CD4-positive, alpha-beta T cell treated with Interferon alpha-2 for 1 hour (primary cell): ENCODE measurements at places on chromosomes 11 and 22.

GRCh38 chr11:107561688-107562087, 3.8 kb downstream of the ALKBH8 start:
- DNase-seq: no peak

DNA sequence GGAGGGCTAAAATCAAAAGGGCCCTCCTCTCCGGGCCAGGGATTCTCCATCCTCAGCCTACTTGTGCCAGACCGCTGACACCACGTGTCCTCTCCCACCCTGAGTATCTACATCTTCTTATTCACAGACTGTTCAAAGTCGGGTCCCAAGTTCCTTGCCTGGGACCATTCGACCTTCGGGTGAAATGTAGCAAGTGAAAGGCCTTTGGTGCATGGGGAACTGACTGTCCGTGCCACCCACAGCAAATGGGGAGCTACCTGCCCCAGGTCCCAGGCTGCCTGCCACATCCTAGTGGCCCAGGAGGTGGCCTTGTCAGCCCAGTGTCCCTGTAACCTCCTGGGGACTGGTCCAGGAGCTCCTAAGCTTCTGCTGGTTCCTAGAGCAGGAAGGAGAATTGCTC, 67.3 kb downstream of the RTL6 start:
- no peak for DNase-seq

DNA sequence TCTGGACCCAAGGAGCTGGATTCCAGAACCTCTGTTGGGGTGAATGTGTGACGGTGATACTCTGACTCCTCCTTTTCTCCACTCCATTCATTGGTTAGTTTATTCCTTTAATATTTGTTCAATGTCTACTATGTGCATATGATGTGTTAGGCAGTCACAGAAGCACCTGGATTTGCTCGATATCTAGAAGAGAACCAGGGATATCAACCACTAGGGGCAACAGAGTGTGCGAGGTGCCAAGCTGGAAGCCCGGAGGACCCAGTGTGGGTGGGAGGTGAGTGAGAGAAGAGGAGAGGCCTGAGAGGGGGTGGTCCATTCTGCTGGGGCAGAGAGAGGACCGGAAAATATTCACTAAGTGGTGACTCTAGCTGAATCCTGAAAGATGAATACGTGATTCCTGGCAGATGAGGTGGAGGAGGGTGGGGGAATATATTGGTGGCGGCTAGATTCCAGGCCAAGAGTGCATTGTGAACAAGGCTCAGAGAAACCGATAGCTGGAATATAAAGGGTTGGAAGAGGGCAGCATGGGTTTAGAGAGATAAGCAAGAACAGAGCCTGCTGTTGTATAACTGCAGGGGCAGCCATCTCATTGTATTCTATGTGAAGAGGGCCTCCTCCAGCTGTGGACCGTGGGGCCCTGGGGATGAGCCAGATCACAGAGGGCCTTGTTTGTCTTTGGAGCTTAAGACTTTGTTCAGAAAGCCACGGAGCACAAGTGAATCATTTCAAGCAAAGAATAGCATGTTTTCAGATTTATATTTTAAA, 6.9 kb upstream of the TIMP3 start:
- DNase-seq: no peak

- DNase-seq: no peak
Measured at GRCh38 chr11:2591805-2592204, 108.0 kb downstream of the KCNQ1OT1 start.

- DNase-seq: peak; percentile 43
Measured at GRCh38 chr11:86486261-86487030, 111.8 kb downstream of the CCDC81 start.

DNA sequence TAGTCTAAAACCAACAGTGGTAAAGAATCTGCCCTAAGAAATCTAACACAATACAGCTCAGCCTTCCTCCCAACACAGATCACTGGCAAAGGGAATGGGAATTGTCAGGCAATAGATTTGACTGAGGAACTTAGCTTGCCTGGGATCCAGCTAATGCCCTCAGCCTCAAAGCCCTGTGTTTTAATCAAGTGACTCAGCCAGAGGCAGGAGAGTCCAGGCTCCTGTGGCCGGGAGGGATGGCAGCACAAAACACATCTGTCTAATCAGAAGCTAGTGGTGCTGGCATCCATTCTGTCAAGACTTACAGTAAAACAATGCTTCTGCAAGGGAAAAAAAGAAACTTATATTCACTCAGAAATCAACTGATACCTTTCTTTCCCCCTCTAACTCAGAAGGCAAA, 5.6 kb downstream of the SYTL2 start:
- DNase-seq: no peak

DNA sequence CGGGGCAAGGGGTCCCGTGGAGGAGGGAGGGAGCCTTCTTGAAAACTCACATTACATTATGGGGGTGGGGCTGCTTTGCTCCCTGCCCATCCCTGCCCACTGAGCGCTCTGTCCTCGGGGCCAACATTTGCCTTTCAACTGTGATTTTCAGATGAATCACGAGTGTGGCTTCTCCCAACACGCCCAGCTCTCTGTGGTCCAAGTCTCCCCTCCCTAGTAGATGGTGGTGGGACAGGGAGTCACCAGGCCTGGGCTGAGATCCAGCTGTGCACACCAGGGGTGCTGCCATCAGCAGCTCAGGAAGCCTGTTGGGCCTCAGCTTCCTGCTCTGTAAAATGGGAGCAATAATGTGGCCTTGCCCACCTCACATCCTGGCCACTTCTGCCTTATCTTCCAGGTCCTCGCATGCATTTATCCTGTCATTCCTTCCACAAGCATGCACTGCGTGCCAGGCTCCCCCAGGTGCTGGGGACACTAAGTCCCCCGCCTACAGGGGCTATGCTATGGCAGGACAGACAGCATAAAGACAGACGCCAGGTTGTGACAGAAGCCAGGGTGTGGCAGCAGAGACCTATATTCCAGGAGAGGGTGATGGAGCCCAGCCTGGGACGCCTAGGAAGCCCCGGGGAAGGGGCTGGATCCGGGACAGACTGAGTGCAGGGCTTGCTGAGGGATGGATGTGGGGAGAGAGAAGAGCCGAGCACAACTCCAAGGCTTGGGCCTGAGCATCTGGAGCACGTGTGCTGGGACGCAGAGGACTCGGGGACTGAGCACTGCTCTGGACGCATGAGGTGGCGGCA, 30.5 kb downstream of the NFAM1 start:
- DNase-seq: no peak

DNA sequence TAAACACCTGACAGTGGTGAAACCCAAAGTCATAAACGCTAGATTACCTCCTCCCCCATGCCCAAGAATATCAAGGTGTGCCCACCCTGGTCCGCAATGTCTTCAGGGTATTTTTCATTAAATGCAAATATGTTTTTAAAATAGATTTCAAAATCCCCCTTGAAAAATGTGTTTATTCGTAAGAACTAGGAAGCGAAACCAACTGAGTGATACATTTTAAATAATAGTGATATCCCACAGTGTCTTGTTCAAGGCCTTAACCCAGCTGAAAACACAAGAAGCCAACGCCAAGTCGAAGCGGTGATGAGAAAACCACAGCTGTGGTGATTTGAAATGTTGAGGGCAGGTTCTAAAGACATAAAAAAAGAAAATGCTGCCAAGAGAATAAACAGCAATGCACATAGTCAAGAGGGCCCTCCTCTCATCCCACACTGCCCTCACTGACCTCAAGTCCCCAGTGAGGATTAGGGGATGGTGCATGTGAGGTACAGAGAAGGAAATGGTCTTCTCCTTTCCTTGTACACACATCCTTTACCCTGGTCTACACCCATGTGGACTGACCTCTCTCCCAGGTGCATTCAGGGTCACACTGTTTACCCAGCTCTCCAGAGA, 25.5 kb downstream of the KCNJ1 start:
- peak; percentile 45 for DNase-seq

DNA sequence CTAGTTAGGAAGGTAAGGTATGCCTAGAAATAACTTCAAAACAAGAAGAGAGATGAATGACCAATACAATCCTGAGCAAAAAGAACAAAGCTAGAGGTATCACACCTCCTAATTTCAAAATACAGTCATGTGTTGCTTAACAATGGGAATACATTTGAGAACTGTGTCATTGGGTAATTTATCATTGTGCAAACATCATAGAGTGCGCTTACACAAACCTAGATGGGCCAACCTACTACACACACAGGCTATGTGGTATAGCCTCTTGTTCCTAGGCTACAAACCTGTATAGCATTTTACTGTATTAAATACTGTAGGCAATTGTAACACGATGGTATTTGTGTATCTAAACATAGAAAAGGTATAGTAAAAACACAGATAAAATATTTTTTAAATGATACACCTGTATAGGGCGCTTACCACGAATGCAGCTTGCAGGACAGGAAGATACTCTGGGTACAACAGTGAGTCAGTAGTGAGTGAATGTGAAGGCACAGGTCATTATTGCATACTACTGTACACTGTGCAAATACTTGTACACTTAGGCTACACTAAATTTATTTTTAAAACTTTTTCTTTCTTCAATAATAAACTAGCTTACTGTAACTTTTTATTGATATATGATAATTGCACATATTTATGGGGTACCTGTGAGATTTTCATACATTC, 48.2 kb downstream of the STK33 start:
- no peak for DNase-seq

DNA sequence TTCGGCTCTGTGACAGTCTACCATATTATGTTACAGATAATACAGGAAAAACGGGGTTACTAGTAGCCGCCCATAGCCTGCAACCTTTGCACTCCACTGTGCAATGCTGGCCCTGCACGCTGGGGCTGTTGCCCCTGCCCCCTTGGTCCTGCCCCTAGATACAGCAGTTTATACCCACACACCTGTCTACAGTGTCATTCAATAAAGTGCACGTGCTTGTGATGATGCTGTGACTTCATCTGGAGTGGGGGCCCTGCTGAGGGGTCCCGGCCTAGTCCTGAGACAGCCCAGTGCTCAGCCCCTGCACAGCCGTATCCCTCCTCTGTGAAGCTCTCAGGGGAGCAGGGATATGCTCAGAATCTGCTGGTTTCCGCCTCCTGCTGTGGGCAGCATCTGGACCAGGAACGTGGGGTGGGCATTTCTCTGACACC, 1.2 kb downstream of the IFITM1 start:
- DNase-seq: peak; percentile 59

DNA sequence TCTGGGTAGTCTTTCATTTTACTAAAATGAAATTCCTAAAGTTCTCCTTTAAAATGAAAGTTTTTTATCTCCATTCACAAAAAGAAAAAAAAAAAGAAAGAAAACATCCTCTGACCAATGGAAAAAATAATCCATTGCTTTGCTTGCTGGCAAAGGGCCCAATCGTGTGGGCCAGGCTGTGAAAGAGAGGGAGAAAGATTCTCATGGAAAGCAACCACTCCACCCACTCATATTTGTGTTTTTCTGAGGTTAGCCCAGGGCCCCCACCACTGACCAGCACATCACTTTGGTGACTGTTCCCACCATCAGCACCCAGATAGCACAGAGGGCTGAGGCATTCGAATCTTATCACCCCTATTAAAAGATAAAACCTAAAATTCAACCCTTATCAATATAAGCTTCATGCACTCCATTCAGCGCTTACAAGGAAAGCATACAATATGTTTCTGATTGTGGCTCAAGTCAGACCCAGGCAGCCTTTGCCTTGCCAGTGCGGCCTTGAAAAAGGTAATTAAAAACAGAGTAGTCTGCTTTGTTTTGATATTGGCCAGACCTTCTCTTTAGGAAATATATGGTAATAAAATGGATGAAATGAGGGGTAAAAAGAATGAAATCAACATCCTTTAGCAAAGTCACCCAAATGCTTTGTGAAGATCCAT, 192.8 kb downstream of the ETS1 start:
- DNase-seq: no peak

DNA sequence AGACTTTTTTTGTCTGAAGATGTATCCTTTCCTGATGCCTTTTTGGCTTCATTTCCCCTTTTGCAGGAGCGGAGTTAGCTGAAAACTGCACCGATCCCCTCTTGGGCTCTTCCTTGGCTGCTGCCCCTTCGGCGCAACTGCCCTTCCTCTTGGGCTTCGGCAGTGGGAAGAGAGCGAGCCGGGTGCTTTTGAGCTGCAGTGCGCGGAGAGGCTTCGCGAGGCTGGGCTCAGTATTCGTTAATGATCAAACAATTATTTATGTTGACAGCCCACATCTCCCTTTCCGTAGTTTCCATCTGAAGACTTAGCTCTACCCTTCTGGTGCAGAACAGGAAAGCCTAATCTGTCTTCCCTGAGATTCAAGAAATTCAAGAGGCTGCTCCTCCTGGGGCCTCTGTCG, 170.8 kb downstream of the CSNK2A3 start:
- DNase-seq: no peak

- no peak for DNase-seq
Measured at GRCh38 chr11:70032470-70032795, 45.7 kb upstream of the ANO1 start.

DNA sequence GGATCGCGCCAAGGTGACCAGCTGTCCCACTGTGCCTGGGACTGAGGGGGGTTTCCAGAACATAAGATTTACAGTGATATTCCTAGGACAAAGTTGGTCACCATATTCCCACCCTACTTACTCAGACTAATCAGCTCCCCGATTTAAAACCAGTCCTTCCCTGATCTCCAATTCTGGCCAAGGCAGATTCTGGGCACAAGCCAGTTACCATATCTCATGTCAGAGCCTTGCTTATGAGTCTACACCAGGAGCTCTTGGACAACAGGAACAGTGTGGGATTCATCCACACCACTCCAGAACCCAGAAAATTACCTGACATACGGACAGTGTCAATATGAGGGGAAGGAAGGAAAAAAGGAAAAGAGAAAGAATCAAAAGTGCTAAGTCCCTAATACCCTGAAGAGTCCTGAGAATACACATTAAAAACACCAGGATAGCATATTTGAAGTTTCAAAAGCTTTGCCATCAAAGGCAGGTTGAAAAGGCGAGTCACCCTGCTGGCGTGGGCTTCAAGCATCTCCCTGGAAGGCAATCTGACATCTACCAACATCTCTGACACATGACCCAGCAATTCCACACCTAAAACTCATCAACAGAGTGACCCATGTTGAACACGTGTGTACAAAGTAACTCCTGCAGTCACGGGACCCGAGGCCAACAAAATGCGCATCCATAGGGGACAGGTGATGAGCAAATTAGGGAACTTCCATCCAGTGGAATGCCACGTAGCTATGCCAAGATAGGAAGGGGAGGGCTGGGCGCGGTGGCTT, 8.0 kb upstream of the IL2RB start:
- no peak for DNase-seq

DNA sequence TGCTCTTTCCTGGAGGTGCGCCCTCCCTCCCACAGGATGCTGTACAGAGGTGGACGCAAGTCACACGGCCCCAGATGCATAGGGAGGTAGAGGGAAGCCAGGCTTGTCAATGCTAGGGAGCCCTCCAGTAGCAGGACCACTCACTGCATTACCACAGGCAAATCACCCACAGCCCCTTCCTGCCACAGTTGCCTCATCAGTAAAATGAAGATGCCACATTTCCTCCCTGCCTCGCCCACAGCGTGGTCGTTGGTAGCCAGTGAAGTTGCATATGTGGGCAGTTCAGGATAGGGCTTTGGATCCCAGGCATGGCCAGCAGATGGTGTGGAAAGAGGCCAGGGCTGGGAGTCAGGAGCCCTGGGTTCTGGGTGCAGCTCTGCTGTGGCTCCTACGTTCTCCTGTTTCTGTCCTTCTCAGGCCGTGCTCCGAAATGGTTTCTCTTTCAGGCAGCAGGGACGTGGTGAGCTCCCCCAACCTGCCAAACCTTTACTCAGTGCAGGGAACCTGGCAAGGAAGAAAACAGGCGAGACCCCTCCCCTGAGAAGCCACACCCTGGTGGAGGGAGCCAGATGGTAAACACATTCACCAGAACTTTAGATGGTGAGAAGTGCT, 22.6 kb downstream of the DAGLA start:
- DNase-seq: no peak

GRCh38 chr11:131624531-131624930, 254.1 kb downstream of the NTM start:
- no peak for DNase-seq
